ENCODE measurements at places on chromosomes 13 and 19. TPM values are rescaled to one million over a fixed set of nuclear protein-coding genes. Genes with fewer than 3 reads are reported as not detected.

CATSPERD gene
- not detected for total RNA-seq

DNA sequence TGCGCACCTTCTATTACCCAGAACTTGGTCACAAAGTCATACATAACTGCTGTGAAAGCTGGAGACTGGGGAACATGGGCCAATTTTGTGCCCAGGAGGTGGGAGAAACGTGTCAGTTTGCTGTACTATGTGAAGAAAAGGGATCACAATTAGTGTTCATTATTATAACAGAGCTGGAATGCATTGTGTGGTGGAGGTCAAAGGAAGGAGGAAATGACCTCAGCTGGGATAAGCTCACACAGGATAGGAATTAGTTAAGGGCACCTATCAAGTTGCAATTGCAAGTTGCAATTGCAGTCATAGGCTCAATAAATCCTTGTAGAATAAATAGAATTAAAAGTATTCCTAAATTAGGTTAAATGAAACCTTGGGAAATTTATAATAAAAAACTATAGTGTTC is 103.9 kb upstream of the OBI1 start:
- peak; percentile 30 for DNase-seq

DNA sequence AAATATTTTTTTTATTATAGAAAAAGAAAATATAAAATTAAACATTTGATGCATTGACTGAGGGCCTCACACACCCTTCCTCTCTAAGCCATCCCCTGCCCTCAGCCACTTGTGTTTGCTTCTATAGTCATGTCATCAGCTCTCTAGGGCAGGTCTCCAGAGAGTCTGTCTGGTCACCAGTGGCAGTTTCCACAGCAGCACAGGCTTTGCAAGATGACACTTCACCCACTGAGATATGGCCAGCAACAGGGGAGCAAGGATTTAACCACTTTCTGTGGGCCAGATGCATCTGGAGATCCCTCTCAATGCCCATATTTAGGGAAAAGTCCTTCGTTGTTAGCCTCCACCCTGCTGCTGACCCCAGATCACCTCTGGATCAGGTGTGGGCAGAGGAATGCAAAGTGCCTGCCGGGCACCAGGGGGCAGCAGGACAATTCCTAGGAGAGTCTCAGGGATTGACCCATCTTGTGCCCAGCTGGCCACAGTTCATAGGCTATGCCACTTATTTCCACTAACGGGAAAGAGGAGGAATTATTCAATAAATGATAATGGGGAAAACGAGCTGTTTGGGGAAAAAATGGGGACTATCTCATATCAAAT is 4.8 kb downstream of the ABCC4 start:
- DNase-seq = peak; percentile 76

DACT3 gene
- total RNA-seq = 0.34 TPM

DNA sequence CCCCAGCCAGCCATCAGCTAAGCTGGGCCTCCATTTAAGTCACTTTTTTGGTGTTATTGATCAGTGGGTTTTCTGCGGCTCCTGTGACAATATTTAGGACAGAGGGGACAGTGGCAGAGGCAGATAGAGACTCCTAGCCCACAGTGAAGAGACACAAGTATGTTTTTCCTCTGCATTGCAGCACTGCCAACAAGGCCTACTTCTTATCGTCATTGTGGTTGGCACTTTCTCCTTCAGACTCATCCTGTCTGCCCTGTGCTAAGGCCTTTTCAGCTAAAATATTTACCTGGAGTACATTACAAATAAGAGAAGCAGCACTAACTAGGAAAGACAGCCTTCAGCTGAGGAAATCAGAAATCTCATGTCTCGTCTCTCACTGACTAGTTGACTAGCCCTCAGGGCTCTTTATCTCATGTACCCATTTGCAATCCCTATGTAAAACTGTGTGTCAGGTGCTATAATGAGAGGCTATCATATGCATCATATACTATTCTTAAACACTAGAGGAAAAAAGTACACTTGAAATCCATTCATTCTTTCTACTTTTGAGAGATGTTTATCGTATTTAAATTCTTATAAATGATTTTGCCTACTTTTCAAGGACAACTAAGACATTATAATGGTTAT is 62.2 kb downstream of the ZAR1L start:
- DNase-seq = no peak

- no peak for DNase-seq
Measured at GRCh38 chr13:100879255-100879654, 204.7 kb upstream of the TMTC4 start.

DNA sequence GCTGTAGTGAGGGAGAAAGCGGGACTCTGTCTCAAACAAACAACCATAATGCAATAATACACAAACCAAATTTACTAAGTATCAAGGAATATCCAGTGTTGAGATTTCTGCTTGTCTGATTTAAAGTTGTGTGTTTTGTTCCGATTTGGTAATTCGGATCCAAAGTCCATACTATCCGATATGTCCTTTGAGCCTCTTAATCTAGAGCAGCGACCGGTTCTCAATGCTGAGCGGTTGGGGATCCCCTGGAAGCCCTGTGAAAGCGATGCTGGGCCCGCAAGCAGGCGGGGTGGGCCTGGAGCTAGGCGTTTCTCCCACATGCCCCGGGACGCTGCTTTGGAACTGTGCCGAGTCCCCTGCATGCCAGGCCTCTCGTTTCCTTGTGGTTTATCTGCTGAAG is 20.2 kb downstream of the C19orf44 start:
- DNase-seq = no peak

CPB2 gene
- total RNA-seq = not detected

DNA sequence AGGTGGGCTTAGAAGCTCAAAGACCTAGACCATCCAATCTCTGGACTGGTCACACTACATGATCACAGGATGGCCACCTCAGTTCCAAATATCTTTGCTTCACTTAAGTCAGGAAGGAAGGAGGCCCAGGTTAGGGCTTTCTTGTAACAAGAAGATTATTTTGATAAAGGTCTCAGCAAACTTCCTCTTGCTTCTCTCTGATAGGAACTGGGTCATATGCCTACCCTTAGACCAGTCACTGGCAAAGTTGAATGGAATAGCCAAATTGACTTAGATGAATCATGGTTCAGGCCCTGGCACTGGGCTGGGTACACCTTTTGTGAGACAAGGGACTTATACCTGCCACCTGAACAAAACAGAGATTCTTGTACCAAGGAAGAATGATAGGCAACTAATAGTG is 11.0 kb downstream of the FRY start:
- DNase-seq = no peak
